ENCODE measurements at places on chromosomes 5 and 9.

DNA sequence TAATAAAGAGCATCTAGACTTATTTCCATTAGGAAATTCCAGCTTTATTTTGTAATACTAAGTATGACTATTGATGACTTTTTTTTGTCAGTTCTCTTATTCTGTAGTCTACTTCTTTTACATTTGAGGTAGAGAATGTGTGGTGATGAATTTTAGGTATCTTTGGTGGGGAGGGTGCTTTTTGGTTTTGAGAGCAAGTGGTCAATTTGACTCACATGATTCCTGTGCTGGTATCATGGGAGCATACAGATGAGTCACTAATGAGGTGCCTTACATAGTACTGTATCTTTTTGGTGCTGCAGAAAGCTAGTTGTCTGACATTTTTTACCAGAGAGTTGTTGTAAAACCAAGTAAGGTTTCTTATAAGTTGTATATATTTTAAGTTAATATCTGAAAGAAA is 35.3 kb downstream of the ERBIN start:
- DNase-seq = no peak

DNA sequence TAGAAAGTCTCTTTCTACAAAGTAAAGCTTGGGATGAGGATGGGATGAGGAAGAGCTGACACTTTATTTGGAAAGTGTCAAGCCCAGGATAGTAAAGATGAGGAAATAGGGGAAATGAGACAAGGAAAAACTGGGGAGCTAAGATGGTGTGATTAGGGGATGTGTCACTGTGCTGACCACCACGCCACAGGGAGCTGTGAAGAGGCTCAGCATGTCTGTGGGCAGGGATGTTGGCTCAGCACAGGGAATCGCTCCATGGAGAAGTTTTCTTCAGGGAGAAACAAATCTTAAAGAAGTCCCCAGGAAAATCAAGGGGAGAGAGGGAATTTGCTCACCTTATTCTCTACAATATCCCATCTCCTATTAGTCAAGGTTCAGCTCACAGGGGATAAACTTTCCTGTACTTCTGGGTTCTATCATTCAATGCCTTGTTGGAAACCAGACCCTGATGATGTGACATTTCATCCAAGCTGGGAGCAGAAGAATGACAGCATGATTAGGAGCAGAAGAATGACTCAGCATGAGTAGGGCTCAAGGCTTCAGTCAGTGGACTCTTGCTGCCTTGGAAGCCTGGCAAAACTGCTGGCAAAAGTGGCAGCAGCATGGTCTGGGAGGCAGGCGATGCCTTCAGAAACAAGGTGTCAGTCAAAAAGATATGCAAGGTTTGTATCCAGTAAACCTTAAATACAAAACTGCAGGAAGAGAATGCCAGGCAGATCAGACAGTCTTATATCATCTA is 4.9 kb downstream of the HSPB3 start:
- DNase-seq = no peak

GRCh38 chr5:74624501-74624900 is 16.0 kb downstream of the ENC1 start:
- no peak for DNase-seq

DNA sequence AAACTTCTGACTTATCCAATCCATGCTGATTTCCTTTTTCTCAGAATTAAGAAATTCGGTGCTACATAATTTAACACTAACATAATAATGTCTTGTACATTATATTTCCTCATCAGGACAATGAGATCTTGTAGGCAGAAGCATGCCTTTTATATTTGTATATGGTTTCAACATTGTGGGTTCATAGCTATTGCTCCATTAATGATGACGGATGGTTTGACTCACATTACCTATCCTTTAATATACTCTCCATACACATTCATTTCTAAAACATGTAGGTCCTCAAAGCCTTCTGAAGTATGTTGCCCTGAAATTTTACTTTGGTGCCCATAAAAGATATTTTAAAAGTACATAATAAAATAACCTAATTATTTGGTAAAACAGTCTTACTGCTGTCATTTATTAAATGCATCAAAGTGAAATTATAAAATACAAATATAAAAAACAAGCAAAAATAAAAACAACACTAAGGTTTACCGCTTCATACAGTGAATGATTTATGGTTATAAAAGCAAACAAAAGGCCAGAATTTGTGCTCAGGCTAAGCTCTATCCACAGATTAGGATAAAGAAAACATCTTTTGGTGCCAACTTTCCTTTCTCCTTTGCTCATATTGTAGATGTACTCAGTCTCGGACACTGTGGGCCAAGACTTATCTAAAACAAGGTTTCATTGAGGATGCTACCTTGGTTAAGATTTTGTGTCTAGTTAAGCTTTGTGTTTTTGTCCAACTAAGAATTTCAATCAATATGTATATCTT is 61.2 kb upstream of the GCNT4 start:
- DNase-seq = no peak

GRCh38 chr5:175709276-175709781 is 51.5 kb downstream of the HRH2 start:
- no peak for DNase-seq

- no peak for DNase-seq
Measured at GRCh38 chr9:121322037-121322736, 47.9 kb downstream of the STOM start.

Data from DND-41 (cell line).